WERI-Rb-1 (cell line): ENCODE measurements at places on chromosomes 3 and 15.
A peak's percentile ranks its signal among the peaks of the same experiment; 100 is the strongest.

GRCh38 chr3:177379045-177379444 is 181.8 kb upstream of the TBL1XR1 start:
- DNase-seq = peak; percentile 34

GRCh38 chr3:125280668-125281361 is 68.3 kb upstream of the SLC12A8 start:
- no peak for DNase-seq

DNA sequence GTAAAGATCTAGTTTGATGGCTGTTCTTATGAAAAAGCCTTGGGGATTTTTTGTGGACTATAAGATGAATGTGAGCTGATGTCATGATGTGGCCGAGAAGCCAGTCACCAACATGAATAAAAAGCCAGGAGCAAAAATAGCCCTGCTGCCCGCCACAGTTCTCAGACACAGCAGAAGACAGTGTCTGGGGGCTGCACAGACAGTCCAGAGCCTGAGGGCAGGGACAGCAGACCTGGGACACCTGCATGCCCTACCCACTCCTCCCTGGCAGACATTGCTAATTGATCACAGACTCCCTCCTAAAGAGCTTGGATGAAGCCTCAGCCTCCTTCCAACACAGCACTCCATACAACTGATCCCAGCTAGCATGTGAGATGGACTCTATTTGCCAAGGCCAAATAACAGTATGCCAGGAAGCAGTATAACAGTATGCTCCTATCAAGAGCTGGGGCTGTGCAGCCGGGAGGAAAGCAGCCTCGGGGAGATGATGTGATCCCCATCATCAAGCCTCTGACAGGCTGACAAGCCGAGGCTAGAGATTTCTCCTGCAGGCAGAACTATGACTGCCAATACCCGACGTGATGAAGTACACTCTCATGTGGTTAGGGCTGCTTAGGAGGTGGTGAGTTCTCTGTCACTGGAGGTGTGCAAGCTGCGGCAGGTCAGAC is 105.4 kb upstream of the RPL32 start:
- no peak for DNase-seq

GRCh38 chr3:177193688-177194268 is 3.5 kb downstream of the TBL1XR1 start:
- no peak for DNase-seq

DNA sequence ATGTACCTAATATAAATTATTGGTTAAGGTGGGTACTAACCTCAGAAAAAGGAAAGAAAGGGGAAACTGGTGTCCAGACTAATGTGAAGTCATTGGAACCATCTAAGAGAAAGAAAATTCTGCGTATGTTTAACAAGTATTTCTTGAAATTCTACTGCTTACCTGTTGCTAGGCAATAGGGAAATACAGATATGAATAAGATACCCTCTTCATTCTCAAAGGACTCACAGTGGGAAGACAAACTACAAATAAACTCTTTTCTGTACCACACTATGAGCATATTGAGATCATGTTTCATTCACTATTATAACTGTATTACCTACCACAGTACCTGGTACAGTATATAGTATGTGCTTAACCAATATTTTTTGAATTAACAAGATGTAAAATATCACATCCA is 140.5 kb upstream of the MLF1 start:
- DNase-seq = no peak

DNA sequence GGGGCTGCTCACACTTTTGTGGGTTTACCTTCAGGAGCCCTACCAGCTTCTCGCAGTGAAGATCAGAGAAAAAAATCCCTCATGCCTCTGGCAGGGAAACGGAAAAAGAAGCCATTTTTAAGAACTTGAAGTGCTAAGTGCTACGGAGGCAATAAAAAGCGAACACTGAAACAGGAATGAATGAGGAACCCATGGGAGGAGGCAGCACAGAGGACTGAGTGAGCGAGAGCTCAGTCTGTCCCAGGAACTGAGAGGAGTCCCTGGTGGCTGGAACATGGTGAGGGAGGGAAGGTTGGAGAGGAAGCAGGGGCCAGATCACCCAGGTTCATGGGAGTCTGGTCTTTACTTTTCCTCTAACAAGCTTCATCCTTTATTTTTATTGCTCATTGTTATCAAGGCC is 228.1 kb upstream of the PROK2 start:
- no peak for DNase-seq

DNA sequence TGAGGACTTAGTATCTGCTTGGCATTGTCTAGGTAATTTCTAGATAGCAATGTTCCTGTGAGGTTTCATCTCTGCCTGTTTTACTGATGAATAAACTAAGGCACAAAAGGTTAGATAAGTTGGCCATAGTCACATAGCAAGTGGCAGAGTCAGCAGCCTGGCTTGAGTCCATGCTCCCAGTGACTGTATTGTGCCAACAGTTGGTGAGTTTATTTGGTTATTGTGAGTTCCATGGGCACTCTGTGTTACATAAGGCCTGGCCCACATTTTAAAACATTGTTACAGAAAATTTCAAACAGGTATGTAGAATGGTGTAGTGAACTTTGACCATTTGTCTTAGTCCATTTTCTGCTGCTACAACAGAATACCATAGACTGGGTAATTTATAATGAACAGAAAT is 15.2 kb downstream of the MCM2 start:
- DNase-seq = no peak

- peak; percentile 24 for DNase-seq
These were observed 132.6 kb downstream of the DIPK2A start for GRCh38 chr3:144104186-144104585.

DNA sequence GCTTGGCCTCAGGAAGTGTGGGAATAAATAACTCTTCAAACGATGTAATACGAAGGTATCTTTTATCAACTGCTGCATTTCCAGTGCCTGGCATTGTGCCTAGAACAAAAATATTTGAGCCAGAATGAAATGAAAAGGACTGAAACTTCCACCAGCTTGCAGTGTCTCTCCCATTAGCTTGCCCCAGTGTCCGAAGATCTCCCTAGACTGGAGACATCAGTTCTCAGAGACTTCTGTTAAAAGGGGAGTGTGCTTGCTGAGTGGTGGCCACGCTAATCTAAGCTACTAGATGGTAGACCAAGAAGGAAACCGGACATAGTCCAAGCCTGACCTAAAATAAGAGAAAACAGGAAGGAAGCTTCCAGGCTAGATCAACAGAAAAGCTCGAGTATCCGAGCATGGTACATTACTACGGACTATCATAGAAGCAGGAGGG is 28.6 kb downstream of the KCNAB1 start:
- DNase-seq = no peak

- DNase-seq = no peak
These were observed 65.3 kb upstream of the SNRK start for GRCh38 chr3:43221076-43221475.

- no peak for DNase-seq
These were observed 35.2 kb downstream of the GLB1 start for GRCh38 chr3:33061782-33062181.

DNA sequence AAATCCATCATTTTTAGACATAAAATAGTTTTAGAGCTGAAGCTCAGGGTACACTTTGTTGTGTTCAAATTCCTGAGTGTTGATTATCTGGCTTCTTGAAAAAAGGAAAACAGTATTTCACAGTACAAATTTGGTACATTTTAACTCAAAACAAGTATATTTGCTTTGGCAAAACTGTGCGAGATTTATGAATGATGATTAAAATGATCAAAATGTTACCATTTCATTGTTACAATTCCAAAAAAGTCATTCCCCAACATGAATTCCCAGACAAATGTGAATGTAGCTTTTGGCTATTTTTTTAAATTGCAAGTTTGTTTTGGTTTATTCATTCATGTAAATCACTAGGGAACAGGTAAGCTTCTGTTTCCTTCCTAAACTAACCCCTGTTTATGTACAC is 347.4 kb upstream of the DCBLD2 start:
- DNase-seq = no peak

DNA sequence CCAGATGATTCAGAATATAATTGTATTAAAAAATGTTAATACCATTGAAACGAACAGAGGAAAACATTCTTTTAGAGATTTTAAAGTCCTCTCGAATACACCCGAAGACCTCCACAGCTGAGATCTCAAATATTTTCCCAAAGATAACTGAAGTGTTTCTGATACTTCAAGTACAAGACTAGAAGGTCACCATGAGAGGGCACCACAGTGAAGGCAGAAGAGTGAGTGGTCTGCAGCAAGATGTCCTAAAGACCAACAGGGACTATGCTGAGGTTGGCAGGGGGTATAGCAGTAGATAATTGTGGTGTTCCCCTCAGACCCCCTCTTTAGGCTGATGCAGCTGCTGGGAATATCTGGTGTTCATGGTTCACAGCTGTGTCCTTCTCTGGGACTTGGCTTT is 156.5 kb downstream of the PDCD6IP start:
- peak; percentile 19 for DNase-seq

DNA sequence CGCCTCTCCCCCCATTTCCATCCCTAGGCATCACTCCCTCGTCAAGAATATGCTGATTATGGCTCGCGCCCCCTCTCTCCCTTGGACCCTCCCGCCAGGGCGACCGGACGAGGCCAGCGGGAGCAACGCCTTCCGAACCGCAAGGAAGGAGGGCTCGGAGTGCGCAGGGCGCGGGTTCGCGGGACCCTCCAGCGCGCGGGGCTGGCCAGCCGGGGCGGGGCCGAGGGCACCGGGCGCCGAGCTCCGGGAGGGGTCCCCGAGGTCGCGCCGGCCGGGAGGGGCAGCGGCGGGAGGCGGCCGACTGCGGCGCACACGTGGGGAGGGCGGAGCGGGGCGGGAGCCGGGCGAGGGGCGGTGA is 483 bp downstream of the EHD4 start:
- DNase-seq = peak; percentile 28

GRCh38 chr3:193943200-193943599 is 192.7 kb upstream of the HES1 start:
- no peak for DNase-seq

GRCh38 chr3:195073866-195074860 is 196.8 kb downstream of the XXYLT1 start:
- DNase-seq = no peak

DNA sequence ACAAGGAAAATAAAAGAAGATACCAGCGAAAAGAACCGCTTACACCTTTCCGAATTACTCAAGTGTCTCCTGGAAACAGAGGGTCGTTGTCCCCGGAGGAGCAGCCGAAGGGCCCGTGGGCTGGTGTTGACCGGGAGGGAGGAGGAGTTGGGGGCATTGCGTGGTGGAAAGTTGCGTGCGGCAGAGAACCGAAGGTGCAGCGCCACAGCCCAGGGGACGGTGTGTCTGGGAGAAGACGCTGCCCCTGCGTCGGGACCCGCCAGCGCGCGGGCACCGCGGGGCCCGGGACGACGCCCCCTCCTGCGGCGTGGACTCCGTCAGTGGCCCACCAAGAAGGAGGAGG is 325 bp downstream of the ALCAM start:
- DNase-seq = peak; percentile 31

GRCh38 chr3:48974076-48974864 is 15.8 kb upstream of the P4HTM start:
- DNase-seq = peak; percentile 78

- no peak for DNase-seq
These were observed 36.5 kb downstream of the WNT7A start for GRCh38 chr3:13843351-13843750.

DNA sequence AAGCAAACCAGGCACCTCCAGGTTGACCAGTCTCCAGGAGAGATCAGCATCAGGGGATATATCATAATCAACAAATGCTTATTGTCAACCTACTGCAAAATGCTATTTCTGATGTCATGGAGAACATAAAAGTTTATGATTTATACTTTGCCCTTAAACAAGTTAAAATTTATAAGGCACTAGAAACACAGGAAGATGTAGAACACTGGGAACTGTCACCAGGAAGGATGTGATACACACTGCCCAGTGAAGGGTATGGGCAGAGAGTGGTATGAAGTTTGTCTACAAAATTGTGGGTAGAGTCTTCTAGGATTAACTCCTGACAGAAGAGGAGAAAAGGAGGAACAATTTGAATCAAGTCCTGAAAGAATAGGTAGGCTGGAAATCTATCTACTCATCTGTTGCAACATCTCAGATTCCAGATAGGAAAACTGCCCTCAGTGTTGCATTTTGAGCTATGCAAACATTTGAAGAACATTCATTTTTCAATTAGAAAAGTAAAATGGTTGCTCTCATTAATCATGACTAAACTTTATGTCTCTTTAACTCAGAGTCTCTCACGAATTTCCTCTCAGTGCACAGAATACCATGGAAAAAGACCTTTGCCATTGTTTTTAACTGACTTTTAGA is 105.9 kb upstream of the SKOR1 start:
- DNase-seq = no peak

DNA sequence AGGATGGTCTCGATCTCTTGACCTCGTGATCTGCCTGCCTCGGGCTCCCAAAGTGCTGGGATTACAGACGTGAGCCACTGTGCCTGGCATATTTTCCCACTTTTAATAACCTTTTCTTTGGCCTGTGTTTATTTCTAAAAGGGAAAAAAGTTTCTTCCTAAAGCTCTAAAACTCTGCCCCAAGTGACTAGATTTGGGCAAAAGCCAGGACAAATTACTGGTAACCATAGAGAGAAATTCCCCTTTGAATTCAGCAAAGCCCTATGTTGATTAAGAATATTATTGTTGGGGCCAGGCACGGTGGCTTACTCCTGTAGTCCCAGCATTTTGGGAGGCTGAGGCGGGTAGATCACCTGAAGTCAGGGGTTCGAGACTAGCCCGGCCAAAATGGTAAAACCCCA is 11.5 kb upstream of the TRPM7 start:
- DNase-seq = no peak

DNA sequence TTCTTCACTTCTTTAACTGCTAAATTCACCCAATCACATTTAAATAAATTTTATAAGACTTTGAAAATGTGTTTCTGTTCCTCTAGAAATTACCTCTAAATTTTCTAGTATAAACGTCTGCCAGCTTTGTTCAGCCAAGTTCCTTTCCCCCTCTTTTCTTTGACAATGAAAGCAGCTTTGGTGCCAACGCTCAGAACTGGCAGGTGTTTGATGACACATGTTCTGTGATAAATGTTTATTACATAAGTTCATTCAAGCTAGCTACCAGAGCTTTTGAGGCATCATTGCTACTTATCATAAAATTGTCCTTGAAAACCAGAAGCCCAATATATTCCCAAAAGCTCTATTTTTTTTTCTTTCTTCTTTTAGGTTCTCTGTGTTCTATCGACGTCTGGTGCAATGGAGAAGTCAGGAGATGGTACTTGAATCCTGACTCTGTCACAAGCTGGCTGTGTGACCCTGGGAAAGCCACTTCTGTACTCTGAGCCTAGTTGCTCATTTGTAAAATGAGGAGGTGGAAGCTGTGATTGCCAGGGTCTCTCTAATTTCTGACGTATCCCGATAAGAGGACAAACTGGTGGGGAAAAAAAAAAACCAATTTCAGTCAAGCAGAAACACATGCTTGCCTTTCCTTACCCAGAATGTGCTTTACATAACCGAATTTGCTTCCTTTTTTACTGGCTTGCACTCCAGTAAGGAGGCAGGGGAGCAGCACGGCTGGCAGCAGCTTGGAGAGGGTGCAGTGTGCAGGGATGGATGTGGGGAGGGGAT is 187.1 kb upstream of the LPP start:
- DNase-seq = no peak

DNA sequence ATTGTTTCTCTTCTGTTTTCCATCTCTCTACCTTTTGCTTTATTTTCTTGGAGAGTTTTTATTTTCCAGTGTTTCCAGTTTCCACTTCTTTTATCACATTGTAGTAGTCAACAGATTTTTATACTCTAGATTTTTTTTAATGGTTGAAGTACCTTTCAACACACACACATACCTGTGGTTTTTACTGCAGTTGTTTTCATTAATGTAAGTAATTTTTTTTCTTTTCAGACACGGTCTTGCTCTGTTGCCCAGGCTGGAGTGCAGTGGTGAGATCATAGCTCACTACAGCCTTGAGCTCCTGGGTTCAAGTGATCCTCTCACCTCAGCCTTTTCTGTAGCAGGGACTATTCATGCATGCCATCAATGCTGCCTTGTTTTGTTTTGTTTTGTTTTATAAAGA is 472.5 kb upstream of the SGO1 start:
- no peak for DNase-seq
